ENCODE measurements at places on chromosomes 3 and 15. TPM values are rescaled to one million over a fixed set of nuclear protein-coding genes. Genes with fewer than 3 reads are reported as not detected.

The CORO2B gene
- total RNA-seq = 2.2 TPM

The PP2D1 gene
- not detected for total RNA-seq

The GPR176 gene
- total RNA-seq = 2.9 TPM

The MAN2C1 gene
- 690 TPM for total RNA-seq

The ROPN1B gene
- total RNA-seq = not detected

The PIERCE2 gene
- not detected for total RNA-seq

The FGF7 gene
- 7.6 TPM for total RNA-seq

The SLC30A4 gene
- 44.8 TPM for total RNA-seq

The ATG7 gene
- total RNA-seq = 74.9 TPM

The PEAK1 gene
- total RNA-seq = 61.5 TPM

The STAB1 gene
- 98.2 TPM for total RNA-seq

The GTPBP8 gene
- 32.2 TPM for total RNA-seq

The C3orf62 gene
- 24.8 TPM for total RNA-seq

The TNIK gene
- 74.9 TPM for total RNA-seq

The MORC1 gene
- total RNA-seq = not detected

The GOLGA8R gene
- 4.2 TPM for total RNA-seq

The ACOX2 gene
- total RNA-seq = 122 TPM

The SPATA12 gene
- not detected for total RNA-seq

The TUSC7 gene
- total RNA-seq = not detected

The CASR gene
- total RNA-seq = 1.7 TPM

The CD200 gene
- 15.4 TPM for total RNA-seq

The IQGAP1 gene
- total RNA-seq = 165 TPM

The MAGI1 gene
- 71.8 TPM for total RNA-seq

The GCHFR gene
- 141 TPM for total RNA-seq

The MOBP gene
- not detected for total RNA-seq

The PGBD4 gene
- total RNA-seq = 2.3 TPM

The CD276 gene
- 48.7 TPM for total RNA-seq

The FOXL2 gene
- total RNA-seq = not detected

The C3orf52 gene
- total RNA-seq = 31.0 TPM

The TEX9 gene
- 18.3 TPM for total RNA-seq

The ZBTB47 gene
- total RNA-seq = 30.5 TPM

The RLBP1 gene
- total RNA-seq = not detected

The COLQ gene
- total RNA-seq = 2.5 TPM

Measured in Peyer's patch (tissue), 4 donors.